PC-3 (cell line): ENCODE measurements at places on chromosomes 11 and 22.

DNA sequence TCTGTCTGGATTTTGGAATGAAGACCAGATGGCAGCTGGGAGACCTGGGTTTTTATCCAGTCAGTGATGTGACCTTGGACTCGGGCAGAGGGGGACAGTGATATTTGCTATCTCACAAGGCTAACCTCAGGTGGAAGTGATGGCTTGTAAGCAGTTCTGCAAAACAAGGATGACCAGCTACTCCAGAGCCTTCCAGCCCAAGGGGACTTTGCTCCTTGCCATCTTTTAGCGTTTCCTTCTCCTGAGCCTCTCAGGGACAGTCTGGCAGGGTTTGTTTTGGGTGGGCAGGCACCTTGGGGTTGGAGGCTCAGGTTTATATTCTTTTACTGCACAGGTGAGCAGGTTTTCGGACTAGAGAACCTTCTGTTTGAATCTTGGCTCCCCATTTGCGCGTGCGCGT, 9.5 kb upstream of the OSBP2 start:
- H3K27ac ChIP-seq: no peak overlapping the region
- no peaks in the 10 kb centered on the region for H3K36me3 ChIP-seq

DNA sequence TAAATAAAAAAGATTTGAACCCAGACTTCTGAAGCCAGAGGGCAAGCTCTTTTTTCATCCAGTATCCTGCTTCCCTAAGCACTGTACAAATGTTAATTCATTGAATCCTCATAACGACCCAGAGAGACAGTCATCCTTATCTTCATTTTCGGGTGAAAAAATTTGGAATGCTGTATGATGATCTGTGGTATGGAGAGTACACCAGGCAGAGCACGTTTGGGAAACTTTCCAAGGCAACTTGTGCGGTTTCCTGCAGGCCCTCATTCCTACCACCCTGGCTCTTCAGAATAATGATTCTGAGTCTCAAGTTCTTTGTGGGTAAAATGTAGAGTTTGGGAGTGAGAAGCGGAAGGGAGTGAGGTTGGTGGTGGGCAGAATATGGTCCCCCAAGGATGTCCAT, 177.9 kb upstream of the CADM1 start:
- no peak overlapping the region for H3K27ac ChIP-seq
- no peaks in the 10 kb centered on the region for H3K36me3 ChIP-seq
- no peaks in the 10 kb centered on the region for H3K27me3 ChIP-seq
- no peak for DNase-seq
- no peak overlapping the region for H3K4me3 ChIP-seq

GRCh38 chr11:86978247-86978646, 23.1 kb upstream of the FZD4 start:
- no peak overlapping the region for H3K4me3 ChIP-seq
- peaks cover 4% of the 10 kb centered on the region; the same call in 1 of the 2 replicates for H3K4me1 ChIP-seq
- H3K36me3 ChIP-seq: no peaks in the 10 kb centered on the region
- no peak overlapping the region for H3K27ac ChIP-seq
- no peak for DNase-seq
- H3K27me3 ChIP-seq: no peaks in the 10 kb centered on the region

DNA sequence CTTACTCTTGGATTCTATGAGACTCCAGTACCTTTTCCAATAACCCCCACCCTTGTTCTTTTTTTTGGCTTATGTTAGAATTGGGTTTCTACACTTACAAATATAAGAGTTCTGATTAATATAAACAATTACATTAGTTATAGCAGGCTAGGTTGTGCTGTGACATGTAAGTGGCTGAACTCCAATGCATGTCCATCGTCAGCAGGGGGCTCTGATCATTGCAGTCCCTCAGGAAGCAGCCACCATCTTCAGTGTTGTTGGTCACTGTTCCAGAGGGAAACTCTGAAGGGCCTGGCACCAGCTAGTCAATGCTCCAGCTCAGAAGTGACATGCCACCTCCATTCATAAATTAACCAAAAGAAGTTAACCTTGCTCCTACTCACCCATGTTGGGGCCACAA, 5.6 kb downstream of the LIPT2 start:
- H3K36me3 ChIP-seq: no peaks in the 10 kb centered on the region
- no peak overlapping the region for H3K27ac ChIP-seq
- peak; percentile 59 for DNase-seq

- H3K36me3 ChIP-seq: no peaks in the 10 kb centered on the region
- DNase-seq: no peak
- H3K27me3 ChIP-seq: no peaks in the 10 kb centered on the region
Measured at GRCh38 chr11:1919391-1920127, at the start of gene TNNT3. TNNT3 (plus strand) TSS chr11:1919703; CDS start chr11:1922875, 3,172 bp downstream.

DNA sequence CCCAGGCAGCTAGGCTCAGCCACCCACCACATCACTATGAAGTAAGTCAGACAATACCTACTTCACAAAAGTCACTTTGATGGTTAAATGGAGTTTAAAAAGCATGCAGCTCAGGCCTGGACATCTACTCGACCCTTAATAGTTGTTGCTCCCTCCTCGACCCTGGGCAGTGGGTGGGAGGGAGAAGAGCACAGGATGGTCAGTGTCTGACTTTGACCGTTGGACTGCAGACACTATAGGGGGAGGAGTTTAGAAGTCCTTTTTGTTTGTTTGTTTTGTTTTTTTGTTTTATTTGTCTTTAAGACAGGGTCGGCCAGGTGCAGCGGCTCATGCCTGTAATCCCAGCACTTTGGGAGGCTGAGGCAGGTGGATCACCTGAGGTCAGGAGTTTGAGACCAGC, 38.6 kb upstream of the XBP1 start:
- no peak for DNase-seq
- no peaks in the 10 kb centered on the region for H3K36me3 ChIP-seq
- H3K4me1 ChIP-seq: no peaks in the 10 kb centered on the region

GRCh38 chr22:31346733-31347250, 646 bp upstream of the PATZ1 start:
- H3K27me3 ChIP-seq: no peaks in the 10 kb centered on the region
- peak overlapping the region; percentile 76 for H3K4me3 ChIP-seq
- H3K36me3 ChIP-seq: peaks cover 6% of the 10 kb centered on the region; the same call in 1 of the 2 replicates
- peaks cover 31% of the 10 kb centered on the region for H3K4me1 ChIP-seq

DNA sequence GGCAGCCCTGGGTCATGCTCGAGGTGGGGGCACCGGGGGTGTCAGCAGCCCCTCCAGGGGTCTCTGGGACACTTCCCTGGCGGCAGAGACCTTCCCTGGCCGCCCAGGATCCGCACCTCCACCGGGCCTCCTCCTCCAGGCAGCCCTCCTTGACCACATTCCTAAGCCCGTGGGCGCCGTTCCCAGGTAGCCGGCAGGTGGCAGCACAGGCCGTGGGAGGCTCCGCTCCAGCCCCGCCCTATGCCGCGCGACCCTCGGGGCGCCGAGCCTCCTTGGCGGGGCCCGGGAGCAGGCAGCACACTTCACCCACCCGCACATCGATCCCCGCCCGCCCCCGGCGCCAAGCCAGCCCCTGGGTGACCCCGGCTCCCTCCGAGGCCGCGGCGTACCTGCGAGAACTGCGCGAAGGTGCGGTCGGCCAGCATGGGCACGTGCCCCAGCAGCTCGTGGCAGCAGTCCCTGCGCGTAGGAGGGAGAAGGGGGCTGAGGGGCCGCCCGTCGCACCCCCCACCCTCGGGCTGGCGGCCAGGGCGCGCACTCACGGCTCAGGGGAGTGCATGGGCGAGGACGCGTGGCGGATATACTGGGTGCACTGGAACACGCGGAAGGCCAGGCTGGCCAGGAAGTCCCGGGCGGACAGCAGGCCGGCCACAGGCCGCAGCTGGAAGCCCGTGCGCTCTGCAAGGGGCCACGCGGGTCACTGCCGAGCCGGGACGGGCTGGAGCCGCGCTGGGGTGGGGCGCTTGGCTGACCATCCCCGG, 5.3 kb upstream of the INS start:
- no peaks in the 10 kb centered on the region for H3K36me3 ChIP-seq
- H3K27me3 ChIP-seq: no peaks in the 10 kb centered on the region
- H3K4me1 ChIP-seq: peaks cover 13% of the 10 kb centered on the region; the same call in 1 of the 2 replicates

DNA sequence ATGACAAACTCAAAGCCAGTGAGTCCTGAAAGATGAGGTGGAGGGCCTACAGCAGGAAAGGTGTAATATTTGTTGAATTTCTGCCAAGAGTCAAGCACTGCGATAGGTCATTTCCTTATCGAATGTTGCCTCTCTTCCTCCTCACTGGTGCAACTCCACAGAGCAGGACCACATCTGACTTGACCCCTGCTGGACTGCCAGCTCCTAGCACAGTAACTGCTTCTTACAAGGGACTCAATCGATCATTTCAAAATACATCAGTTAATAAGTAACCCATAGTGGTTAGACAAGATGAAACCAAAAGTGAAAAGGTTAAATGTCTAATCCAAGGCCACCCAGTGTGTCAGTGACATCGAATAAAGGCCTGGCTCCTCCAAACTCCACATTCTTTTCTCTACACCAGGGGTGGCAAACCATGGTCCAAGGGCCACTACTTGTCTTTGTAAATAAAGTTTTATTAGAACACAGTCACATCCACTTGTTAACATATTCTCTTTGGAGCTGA, 98.5 kb upstream of the CSNK2A3 start:
- H3K27ac ChIP-seq: no peak overlapping the region
- no peaks in the 10 kb centered on the region for H3K36me3 ChIP-seq
- H3K27me3 ChIP-seq: no peaks in the 10 kb centered on the region

DNA sequence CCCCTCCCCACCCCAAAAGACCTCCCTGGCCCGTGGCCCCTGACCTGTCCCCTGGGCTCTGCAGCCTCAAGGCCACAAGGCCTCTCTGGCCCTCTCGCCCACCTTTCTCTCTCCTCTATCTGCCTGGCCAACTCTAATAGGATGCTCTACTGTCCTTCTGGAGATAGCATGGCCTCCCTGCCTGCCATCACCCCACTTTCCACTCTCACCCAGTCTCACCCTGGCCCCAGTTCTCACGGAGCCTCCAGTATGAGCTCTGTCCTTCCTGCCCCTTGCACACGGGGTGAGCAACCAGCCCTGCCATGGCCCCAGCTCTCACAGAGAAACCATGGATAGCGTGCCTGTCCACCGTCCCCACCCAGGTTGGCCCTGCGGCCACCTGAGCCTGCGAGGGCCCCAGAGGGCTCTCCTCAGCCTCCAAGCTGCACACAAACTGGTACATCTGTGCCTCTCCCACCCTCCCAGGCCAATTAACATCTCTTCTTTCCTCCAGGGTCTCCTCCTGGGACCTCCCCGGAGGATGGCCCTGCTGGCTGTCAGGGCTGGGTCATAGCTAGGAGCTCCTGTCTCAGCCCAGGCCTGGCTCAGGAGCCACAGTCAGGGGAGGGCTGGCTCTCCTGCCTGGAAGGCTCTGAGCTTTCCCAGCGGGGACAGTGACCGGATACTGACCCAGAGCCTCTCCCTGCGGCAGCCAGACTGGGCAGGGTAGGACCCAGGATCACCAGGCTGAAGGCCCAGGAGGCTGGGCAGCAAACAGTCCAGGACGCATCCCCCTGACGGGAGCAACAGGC, 22.3 kb downstream of the RTN4R start:
- no peaks in the 10 kb centered on the region for H3K36me3 ChIP-seq
- no peaks in the 10 kb centered on the region for H3K27me3 ChIP-seq
- H3K27ac ChIP-seq: no peak overlapping the region
- DNase-seq: no peak

DNA sequence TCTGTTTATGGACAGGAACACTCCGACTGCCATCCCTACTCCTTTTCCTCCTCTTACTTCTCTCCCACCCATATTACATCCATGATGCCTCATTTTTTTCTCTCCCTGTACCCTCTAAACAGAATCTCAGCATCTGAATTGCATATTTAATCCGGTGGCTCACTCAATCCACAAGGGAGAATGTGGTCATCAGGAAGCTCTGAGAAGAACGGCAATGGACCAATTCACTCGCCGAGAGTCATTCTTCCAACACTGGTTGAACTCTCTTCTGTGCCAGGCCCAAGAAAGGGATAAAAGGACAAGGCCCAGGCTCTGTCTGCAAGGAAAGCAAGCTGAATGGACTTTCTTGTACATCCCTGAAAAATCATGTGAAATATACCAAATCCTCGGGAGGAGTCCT, 15.9 kb downstream of the MAP6 start:
- peaks cover 39% of the 10 kb centered on the region for H3K4me1 ChIP-seq
- H3K36me3 ChIP-seq: no peaks in the 10 kb centered on the region
- DNase-seq: peak; percentile 49
- H3K27me3 ChIP-seq: no peaks in the 10 kb centered on the region

DNA sequence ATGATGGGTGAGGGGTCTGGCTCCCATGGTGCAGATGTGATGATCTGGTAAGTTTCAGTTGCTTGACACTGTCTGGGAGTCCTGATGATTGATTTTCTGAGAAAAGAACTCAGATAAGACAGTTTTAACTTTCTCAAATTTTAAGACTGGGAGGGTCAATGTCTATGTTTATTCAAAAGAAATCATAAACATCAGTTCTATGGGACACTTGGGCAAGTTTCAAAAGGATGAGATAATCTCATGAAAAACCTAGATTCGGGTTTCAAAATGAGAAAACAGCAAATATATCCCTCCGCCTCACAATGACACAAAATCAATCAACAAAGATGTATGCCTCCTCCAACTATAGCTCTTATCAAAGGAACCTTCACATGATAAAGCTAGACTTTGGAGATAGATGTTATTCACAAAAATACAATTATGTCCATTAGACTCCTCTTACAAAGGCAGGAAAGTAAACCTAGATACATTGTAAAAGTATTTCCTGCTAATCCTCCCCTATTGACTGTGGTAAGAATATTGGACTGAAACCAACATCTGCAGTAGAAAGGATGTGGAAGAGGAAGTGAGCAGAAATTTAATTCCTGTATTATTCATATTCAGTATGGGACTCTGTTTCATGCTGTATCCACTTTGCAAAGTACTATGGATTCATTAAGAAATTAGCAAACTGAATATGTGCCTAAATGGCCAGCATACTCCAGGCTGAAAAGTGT, 21.6 kb downstream of the SVIP start:
- no peak overlapping the region for H3K4me3 ChIP-seq
- no peaks in the 10 kb centered on the region for H3K36me3 ChIP-seq
- peak; percentile 54 for DNase-seq
- H3K27me3 ChIP-seq: no peaks in the 10 kb centered on the region
- H3K27ac ChIP-seq: no peak overlapping the region

DNA sequence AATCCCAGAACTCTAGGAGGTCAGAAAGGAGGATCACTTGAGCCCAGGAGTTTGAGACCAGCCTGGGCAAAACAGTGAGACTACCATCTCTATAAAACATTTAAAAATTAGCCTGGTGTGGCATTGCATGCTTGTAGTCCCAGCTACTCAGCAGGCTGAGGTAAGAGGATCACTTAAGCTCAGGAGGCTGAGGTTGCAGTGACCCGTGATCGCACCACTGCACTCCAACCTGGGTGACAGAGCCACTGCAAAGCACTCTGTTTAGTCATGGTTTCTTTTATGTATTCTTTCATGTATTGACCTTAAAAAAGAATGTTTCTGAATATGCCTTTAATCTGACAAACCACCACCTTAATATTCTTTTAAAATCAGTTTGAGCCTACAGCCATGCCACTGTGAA, 52.2 kb downstream of the BIRC2 start:
- H3K36me3 ChIP-seq: peaks cover 44% of the 10 kb centered on the region
- H3K4me3 ChIP-seq: no peak overlapping the region
- no peaks in the 10 kb centered on the region for H3K27me3 ChIP-seq
- no peaks in the 10 kb centered on the region for H3K4me1 ChIP-seq

GRCh38 chr22:18991138-18991432, 55.0 kb upstream of the PRODH start:
- DNase-seq: no peak
- no peak overlapping the region for H3K27ac ChIP-seq
- no peaks in the 10 kb centered on the region for H3K4me1 ChIP-seq
- no peaks in the 10 kb centered on the region for H3K27me3 ChIP-seq
- H3K36me3 ChIP-seq: no peaks in the 10 kb centered on the region
